ENCODE measurements at places on chromosomes 5 and 9. TPM values are rescaled to one million over a fixed set of nuclear protein-coding genes. Genes with fewer than 3 reads are reported as not detected.

DNA sequence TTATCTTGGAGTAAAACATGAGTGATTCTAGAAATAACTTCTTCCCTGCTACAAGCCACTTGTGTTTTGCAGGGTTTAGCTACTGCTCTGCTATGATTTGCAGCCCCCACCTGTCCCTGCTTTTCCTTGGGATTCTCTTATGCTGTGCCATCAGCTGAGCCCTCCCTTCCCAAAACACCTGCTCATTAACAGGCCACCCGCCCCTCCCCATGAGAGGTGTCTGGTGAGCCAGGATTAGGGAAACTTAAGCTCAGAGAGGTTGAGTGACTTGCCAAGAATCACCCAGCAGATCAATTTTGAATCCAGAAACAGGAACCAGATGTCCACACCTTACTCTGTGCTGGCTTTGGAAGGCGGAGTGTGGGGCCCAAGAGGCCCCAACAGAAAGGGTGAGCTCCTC lies 111.7 kb upstream of the CXCL14 start:
- no peak for DNase-seq
- no peaks in the 10 kb centered on the region for H3K4me1 ChIP-seq
- no peak overlapping the region for H3K27ac ChIP-seq
- H3K4me3 ChIP-seq = no peak overlapping the region
- H3K36me3 ChIP-seq = no peaks in the 10 kb centered on the region
- peaks cover 63% of the 10 kb centered on the region for H3K27me3 ChIP-seq

DNA sequence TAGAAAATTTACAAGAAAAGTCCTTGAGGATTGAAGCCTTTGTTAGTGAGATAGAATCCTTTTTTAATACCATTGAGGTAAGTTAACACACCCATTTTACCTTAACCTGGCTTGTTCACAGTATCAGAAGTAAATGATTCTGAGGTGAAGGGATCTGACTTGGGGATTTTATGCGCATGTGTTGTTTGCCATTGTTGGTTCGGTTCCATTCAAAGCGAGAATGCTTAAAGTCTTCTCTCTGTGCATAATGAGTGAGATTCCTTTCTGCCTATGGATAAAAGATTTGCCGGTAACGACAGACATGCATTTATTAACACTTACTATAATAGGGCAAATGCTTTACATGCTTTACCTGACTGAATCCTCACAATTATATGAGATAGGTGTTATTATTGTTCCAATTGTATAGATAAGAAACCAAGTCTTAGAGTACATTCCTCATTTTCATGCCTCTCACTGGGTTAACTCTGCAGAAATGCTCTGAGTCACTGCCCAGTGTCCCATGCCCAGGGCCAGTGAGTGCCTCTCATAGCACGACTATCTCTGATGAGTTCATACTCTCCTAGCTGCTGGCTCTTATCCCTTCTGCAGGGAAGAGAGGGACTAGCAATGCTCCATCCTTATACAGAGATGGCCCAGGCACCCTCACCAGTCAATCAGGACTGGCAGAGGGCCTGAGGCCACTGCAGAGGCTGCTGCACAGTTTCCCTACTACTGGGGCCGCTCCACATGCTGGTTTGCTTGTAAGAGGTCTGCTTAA lies 54.4 kb downstream of the CMYA5 start:
- H3K27ac ChIP-seq = no peak overlapping the region
- peaks cover 27% of the 10 kb centered on the region for H3K27me3 ChIP-seq
- H3K4me3 ChIP-seq = no peak overlapping the region
- peaks cover 2% of the 10 kb centered on the region for H3K4me1 ChIP-seq
- DNase-seq = no peak

DNA sequence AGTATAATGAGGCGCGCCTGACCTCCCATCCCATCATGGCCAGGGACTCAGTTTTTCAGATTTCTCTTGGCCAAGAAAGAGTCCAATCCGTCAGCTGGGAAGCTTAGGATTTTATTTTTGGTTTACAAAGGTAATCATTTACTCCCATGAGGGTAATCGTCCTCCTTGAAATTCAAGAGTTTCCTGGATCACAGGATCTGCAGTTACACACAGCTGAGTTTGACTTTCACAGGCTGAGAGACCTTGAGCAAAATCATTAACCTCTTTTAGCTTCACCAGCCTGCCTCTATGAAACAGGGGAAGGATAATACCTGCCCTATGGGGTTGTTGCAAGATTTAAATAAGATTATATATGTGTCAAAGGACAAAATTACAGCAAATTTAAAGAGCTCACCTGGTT lies 15.4 kb upstream of the AK3 start:
- no peak overlapping the region for H3K4me3 ChIP-seq
- peaks cover 1% of the 10 kb centered on the region for H3K36me3 ChIP-seq
- H3K27ac ChIP-seq = no peak overlapping the region

The GADD45G gene
- 15.1 TPM for total RNA-seq

The ANKRA2 gene
- total RNA-seq = 28.1 TPM

DNA sequence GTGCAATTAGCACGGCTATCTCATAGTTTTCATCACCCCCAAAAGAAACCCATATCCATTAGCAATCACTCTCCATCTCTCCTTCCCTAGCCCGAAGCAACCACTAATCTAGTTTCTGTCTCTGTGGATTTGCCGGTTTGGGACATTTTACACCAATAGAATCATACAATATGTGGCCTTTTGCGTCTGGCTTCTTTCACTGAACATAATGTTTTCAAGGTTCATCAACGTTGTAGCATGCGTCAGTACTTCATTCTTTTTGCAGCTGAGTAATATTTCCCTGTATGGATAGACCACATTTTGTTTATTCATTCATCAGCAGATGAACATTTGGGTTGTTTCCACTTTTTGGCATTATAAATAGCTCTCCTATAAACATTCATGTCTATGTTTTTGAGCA lies 75.4 kb upstream of the TBC1D2 start:
- peaks cover 2% of the 10 kb centered on the region for H3K4me1 ChIP-seq
- H3K27ac ChIP-seq = no peak overlapping the region
- peaks cover 9% of the 10 kb centered on the region for H3K36me3 ChIP-seq
- H3K4me3 ChIP-seq = no peak overlapping the region
- peaks cover 58% of the 10 kb centered on the region for H3K27me3 ChIP-seq

DNA sequence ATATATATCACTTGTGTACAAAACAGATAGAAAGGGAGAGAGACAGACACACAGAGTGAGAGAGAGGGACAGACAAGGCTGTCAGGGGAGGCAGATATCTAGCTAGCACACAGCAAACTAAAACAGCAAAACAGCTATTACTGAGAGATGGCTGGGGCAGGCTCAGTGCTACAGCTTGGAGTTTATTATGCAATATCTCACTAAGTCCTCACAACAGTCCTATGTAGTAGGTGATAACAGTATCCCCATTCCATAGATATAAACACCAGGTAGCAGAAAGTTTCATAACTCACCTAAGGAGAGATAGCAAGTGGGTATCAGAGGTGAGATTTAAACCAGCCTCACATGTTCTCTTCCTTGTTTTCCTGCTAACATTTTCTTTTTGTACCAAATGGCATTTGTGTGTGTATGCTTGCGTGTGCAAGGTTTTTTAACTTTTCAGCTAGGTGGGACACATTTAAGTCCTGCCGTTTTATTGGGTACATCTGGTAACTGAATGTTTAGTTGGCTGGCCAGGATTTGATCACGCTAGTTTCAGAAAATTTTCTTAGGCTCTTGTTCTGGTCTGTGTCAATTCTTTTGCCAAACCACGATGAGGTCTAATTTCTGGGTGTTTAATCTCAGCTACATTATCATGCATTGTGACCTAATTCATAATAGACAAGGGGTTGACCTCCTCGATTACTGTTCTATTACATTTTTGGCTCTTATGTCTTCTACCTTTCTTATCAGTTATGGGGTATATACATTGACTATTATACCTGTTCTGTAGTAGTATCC lies 105.1 kb downstream of the LMNB1 start:
- no peak for DNase-seq
- H3K36me3 ChIP-seq = no peaks in the 10 kb centered on the region
- no peak overlapping the region for H3K4me3 ChIP-seq
- H3K4me1 ChIP-seq = peaks cover 10% of the 10 kb centered on the region
- no peaks in the 10 kb centered on the region for H3K27me3 ChIP-seq
- H3K27ac ChIP-seq = no peak overlapping the region

The NMUR2 gene
- not detected for total RNA-seq

DNA sequence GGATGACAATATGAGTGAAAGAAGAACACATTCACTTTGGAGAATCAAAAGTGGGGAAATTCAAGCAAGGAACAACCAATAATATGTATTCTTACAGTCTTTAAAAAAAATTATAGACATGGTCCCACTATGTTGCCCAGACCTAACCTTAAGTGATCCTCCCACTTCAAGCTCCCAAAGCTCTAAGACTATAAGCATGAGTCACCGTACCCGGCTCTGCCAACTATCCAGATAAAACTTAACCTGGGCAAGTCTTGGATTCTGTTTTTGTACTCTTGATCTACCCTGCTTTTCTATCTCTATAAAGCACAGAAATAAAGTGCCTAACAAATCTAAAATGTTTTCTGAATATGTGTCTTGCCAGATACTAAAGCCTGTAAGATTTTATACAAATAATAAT lies 30.9 kb downstream of the CEMIP2 start:
- no peak overlapping the region for H3K4me3 ChIP-seq
- peaks cover 8% of the 10 kb centered on the region for H3K36me3 ChIP-seq
- peaks cover 11% of the 10 kb centered on the region for H3K4me1 ChIP-seq

The TMEM252 gene
- total RNA-seq = not detected

GRCh38 chr5:67686746-67687145 lies 490.1 kb upstream of the CD180 start:
- H3K4me3 ChIP-seq = no peak overlapping the region
- H3K4me1 ChIP-seq = no peaks in the 10 kb centered on the region
- peaks cover 10% of the 10 kb centered on the region for H3K36me3 ChIP-seq
- no peaks in the 10 kb centered on the region for H3K27me3 ChIP-seq

GRCh38 chr9:6184749-6185645 lies 30.6 kb upstream of the IL33 start:
- H3K4me3 ChIP-seq = no peak overlapping the region
- H3K27me3 ChIP-seq = peaks cover 28% of the 10 kb centered on the region
- H3K4me1 ChIP-seq = peaks cover 4% of the 10 kb centered on the region
- DNase-seq = no peak

The C6 gene
- total RNA-seq = not detected

- H3K27me3 ChIP-seq = no peaks in the 10 kb centered on the region
- no peaks in the 10 kb centered on the region for H3K36me3 ChIP-seq
- no peak for DNase-seq
- H3K4me1 ChIP-seq = no peaks in the 10 kb centered on the region
- H3K27ac ChIP-seq = no peak overlapping the region
These were observed 41.9 kb downstream of the BNC2 start for GRCh38 chr9:16828340-16829281.

- no peaks in the 10 kb centered on the region for H3K36me3 ChIP-seq
- H3K4me1 ChIP-seq = no peaks in the 10 kb centered on the region
- no peak for DNase-seq
- H3K27me3 ChIP-seq = no peaks in the 10 kb centered on the region
These were observed 297.7 kb upstream of the WWC1 start for GRCh38 chr5:167993771-167994170.

GRCh38 chr9:118558026-118558425 lies 811.2 kb downstream of the BRINP1 start:
- H3K27me3 ChIP-seq = no peaks in the 10 kb centered on the region
- DNase-seq = no peak
- no peaks in the 10 kb centered on the region for H3K36me3 ChIP-seq
- no peak overlapping the region for H3K4me3 ChIP-seq
- no peaks in the 10 kb centered on the region for H3K4me1 ChIP-seq

The SCGB3A2 gene
- total RNA-seq = not detected

DNA sequence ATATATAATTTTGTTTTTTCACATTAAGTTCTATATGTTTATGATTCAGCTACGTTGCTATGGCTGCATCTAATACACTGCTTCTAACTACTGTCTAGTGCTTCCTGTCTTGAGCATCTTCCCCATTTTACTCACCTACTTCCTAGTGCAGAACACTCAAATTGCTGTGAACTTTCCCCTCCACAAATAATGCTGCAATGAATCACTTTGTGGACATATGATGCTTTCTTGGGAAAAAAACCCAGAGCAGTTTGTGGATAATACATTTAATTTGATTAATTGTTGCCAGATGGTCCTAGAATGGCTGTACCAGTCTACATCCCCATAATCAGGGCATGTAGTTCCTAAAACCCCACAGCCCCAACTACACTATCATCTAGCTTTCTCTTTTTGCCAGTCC lies 18.5 kb downstream of the CD180 start:
- DNase-seq = no peak
- H3K4me1 ChIP-seq = peaks cover 13% of the 10 kb centered on the region
- no peaks in the 10 kb centered on the region for H3K27me3 ChIP-seq
- no peak overlapping the region for H3K4me3 ChIP-seq

DNA sequence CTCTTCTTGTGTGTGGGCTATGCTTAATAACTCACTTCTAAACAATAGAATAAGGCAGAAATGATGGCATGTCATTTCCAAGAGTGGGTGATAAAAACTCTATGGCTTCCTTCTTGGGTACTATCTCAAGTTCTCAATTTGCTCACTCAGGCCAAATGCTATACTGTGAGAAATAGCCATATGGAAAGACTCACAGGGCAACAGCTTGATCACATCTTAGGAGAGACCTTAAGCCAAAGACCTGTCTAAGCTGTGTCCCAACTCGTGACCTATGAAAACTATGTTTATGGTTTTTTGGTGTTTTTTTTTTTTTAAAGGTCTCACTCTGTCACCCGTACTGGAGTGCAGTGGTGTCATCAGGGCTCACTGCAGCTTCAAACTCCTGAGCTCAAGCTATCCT lies 2.1 kb upstream of the UIMC1 start:
- H3K36me3 ChIP-seq = no peaks in the 10 kb centered on the region
- DNase-seq = no peak
- H3K27me3 ChIP-seq = no peaks in the 10 kb centered on the region
- no peak overlapping the region for H3K27ac ChIP-seq

The MPDZ gene
- total RNA-seq = not detected

GRCh38 chr9:110081395-110081794 lies 126.6 kb downstream of the C9orf152 start:
- no peak for DNase-seq
- H3K27me3 ChIP-seq = no peaks in the 10 kb centered on the region
- H3K4me1 ChIP-seq = peaks cover 14% of the 10 kb centered on the region
- no peak overlapping the region for H3K4me3 ChIP-seq
- no peaks in the 10 kb centered on the region for H3K36me3 ChIP-seq

DNA sequence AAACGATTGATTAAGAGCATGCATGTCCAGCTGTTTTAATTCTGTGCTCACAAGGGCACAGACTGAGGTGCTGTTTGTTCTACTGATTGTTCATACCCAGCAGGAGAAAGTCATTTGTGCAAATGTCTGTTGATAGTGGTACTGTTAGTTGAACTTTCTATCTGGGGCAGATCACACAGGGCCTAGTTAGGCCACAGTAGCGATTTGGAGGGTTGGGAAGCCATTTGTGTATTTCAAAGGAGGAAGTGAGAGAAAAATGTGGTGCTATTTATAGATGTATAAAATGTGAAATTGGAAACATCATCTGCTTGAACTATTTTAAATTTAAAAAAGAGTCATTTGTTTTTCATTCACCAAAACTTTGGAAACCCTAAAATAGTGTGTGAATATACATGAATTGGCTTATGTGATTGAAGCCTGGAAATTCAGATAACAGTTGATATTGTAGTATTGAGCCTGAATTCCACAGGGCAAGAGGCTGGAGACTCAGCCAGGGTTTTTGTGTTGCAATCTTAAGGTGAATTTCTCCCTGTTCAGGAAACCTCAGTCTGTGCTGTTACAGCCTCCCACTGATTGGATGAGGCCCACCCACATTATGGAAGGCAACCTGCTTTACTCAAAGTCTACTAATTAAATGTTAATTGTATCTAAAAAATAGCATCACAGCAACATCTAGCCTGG lies 162.0 kb upstream of the CDKN2B start:
- no peak overlapping the region for H3K27ac ChIP-seq
- peaks cover 4% of the 10 kb centered on the region for H3K4me1 ChIP-seq
- H3K27me3 ChIP-seq = peaks cover under 1% of the 10 kb centered on the region
- peaks cover 2% of the 10 kb centered on the region for H3K36me3 ChIP-seq
- H3K4me3 ChIP-seq = no peak overlapping the region

All from T-helper 17 cell (primary cell).